Naive thymus-derived CD8-positive, alpha-beta T cell (primary cell): ENCODE measurements at places on chromosomes 11 and 22. TPM values are rescaled to one million over a fixed set of nuclear protein-coding genes. Genes with fewer than 3 reads are reported as not detected.

DNA sequence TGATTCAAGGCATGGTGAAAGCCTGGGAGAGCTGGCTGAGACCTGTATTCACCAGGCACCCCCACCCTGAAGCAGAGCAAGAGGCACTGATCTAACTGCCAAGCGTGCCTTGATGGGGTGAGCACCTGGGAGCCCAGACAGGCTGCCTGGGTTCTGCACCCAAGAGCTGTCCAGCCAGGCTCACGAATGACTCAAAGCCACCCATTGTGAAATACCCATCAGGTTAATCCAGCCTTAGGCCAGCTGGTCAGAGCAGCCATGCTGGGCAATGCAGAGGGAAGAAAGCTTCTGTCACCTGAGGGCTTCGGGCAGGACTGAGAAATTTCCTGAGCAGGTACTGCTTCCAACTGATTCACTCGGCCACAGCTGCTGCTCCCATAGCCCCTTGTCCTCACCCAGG lies 22.1 kb downstream of the THOC5 start:
- no peak for DNase-seq

DNA sequence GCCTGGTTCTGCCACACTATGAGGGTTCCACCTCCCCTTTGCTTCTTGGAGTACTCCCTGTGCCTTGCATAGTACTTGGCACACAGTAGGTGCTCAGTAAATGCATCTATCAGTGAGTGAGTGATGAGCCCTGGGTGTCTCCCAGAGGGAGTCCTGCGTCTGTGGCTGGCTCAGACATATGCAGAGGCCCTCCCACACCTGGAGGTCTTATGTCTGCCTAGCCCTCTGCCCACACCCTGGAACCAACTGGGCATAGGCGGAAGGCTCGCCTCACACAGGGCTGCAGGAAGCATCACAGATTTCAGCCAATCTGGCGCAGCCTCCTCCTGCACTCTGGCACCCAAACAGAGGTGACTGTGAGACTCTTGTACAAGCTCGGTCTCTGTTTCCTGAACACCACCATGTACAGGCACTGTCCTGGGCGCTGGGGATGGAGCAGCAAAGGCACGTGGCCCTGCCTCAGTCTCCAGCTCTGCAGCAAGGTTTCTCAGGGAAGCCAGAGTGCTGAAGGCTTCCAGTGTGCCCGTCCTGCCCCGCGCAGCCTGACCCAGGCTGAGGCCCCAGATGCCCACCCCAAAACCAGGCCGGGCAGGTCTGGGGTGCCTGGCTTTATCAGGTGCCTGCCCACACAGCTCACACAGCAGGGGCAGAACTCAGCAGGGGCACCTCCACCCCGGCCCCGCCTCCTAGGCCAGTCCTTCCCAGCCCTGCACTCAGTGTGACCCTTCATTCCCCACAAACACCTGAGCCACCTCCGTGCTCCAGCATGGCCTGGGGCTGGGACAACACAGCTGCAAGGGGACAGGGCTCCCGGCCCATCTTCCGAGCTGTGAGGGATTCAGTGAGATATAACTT lies 26.7 kb downstream of the FLRT1 start:
- DNase-seq = no peak

BIRC3 gene
- 16.7 TPM for polyA plus RNA-seq

ENTHD1 gene
- 0.20 TPM for polyA plus RNA-seq

SMIM35 gene
- polyA plus RNA-seq = 0.15 TPM

DNA sequence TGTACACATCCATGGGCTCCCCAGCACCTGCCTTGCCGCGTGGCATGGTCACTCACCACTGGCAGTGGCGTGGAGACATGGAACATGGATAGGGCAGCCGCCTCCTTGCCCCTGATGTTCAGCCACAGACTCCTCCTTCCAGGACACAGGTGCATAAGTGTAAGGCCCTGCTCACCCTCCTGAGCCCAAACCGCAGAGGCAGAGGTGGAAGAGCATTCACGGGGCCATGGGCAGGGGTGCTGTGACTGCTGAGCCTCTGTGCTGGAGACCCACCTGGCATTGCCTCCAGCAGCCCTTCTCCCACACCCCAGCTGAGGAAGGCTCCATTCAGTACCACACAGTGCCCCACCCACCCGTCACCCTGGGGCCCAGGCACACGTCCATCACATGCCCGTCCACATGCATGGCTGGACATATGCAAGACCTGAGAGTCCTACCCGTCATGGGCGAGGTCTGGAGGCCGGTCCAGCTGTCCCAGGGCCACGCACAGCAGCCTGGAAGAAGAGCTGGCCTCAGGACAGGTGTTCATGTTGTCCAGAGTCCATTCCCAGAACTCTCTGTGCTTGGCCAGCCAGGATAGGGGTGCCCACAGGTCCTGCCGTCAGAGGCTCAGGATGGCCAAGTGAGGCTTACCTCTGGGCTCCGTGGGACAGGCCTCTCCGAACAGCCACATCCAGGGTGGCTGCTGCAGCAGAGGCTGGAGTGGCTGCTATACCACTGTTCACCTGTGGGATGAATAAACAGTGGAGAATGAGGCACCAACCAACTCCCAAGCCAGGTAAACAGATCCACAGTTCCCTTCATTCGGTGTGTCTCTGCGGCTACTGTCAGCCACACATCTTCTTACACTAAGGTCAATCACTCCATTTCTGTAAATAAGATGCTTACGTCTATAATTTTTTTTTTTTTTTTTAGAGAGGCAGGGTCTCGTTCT lies 1.7 kb upstream of the TUBGCP6 start:
- no peak for DNase-seq

DNA sequence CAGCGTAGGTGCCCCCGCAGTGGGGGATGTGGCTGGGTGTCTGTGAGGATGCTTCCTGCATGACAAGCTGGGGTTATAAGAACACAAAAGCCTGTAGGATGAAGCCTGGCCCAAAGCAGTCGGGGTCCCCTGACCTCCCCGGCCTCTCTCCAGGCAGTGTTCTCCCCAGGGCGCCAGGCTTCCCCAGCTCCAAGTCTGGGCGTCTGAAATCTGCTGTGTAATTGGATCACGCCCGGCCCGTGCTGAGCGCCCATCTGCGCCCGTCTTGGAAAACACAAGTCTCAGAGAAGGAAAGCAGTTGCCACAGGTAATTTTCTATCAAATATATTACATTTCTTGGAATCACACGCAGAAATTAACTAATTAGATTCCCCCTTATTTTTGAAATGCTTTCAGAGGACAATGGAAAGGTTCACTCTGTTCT lies 233.3 kb downstream of the CTTN start:
- DNase-seq = no peak
